Fibroblast of skin of back (primary cell): ENCODE measurements at places on chromosomes 3 and 15.

GRCh38 chr15:76904461-76905012, 603 bp downstream of the SCAPER start:
- DNase-seq = peak; percentile 17

GRCh38 chr3:28718074-28718849, 369.6 kb upstream of the AZI2 start:
- no peak for DNase-seq

DNA sequence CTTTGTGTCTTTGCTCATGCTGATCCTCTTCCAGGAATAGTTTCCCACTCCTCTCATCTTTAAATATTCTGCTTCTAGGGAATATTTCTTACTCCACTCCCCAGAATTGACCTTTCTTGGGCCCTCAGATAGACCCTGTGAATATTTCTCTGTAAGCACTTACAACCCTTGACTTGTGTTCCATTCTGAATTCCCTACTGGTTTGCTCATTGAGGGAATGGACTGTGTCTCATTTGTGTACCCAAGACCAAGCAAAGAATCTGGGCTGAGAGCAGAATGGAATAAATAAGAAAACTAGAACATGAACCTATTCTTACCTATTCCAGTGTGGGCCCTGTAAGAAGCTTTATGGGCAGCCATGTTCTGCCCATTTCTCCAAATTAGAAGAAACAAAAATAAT, 72.7 kb upstream of the TSPAN3 start:
- DNase-seq = peak; percentile 54

GRCh38 chr15:56528136-56528535, 63.2 kb upstream of the MNS1 start:
- DNase-seq = no peak

- DNase-seq = no peak
Measured at GRCh38 chr3:124831628-124832199, 55.5 kb downstream of the ITGB5 start.

GRCh38 chr15:92925454-92925853, 25.3 kb downstream of the CHD2 start:
- DNase-seq = no peak

DNA sequence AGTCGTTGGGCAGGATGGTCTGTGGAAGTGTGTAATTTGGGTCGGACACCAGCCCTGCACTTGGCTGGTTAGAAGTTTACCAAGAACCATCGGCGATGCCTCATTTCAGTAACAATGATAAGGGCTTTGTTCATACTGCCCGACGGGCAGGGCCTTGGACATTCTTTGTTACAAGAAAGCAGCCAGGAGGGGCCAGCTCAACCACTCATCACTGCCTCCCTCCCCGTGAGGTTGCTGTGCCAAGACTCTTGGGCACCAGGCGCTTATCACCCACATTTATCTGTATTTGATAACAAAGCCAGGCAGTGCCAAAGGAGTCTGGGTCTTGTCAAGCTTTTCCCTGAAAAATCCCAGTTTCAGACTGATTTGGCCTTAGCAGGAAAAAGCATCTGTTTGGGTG, 235.0 kb downstream of the ADAMTS17 start:
- no peak for DNase-seq

DNA sequence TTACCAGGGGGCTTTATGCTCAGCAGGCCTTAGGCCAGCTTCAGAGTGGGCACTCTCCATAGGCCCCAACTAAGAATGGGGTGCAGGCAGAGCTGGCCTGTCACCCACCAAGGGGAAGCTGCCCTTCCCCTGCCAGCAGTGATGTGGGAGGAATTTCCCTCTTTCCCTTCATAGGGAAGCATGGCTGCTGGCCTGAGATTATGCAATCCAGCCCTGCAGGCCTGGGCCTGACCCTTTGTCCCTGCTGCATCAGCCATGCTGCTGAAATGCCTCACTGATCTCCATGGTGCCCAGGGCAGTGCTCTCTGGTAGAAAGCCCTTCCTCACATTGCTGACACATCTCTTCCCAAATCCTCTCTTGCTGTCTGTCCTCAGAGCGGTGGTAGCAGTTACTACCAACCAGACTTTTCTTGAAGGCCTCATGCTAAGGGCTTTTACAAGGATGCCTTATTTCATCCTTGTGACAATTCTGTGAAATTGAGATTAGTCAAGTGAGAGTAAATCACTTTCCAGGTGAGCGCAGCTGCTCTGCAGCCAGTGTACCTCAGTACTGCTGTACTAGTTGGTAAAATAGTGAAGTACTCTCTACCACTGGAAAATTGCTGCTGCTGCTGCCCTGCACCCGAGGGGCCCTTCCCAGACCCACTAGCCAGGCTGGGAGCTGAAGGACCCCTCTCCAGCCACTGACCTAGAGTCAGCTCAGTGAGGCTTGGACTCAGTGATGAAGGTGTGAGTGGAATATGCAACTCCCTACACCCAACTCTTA, 33.8 kb downstream of the MRAS start:
- DNase-seq = no peak

DNA sequence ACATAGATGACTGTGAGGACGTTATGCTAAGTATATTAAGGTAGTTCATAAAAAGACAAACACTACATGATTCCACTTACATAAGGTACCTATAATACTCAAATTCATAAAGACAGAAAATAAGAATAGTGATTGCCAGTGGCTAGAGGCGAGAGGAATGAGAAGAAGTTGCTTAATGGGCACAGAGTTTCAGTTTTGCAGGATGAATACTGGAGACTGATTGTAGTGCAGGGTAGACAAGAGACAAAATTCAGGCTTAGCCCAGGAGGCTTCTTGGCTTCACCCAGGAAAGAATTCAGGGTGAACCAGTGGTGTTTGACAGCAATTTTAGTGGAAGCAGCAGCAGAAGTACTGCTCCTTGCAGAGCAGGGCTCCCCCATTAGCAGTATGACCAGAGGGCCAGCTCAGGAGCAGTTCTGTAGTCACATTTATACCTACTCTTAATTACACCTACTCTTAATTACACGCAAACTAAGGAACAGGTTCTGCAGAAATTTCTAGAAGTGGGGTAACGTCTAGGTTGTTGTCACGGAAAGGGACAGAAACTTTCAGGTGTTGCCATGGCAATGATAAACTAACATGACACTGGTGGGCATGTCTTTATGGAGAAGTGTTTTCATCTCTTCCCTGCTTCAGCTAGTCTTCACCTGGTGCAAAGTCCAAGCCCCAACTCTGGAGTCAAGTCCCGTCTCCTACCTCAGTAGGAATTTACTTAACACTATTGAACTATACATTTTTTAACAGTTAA, 55.2 kb downstream of the TBL1XR1 start:
- no peak for DNase-seq

DNA sequence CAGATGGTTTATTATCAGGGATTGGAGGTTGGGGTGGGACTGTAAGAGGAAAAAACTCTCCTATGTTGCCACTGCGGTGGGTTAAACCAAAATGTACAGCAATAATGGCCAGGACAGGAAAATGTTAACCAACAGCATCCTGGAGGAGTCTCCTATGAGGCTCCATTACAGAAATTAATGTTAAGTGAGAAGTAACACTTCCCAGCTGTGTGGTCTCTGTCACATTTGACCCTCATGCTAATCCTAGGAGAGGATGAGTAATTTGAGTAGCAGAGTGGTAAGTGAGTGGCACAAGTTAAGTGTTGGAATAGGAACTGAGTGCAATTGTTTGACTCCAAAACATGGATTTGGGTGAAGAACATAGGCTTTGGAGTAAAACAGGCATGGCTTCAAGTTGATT, 39.0 kb downstream of the ARHGEF3 start:
- no peak for DNase-seq

GRCh38 chr15:56821721-56822425, 88.6 kb upstream of the ZNF280D start:
- DNase-seq = peak; percentile 66

GRCh38 chr15:28096411-28096669, 2.8 kb downstream of the OCA2 start:
- no peak for DNase-seq

DNA sequence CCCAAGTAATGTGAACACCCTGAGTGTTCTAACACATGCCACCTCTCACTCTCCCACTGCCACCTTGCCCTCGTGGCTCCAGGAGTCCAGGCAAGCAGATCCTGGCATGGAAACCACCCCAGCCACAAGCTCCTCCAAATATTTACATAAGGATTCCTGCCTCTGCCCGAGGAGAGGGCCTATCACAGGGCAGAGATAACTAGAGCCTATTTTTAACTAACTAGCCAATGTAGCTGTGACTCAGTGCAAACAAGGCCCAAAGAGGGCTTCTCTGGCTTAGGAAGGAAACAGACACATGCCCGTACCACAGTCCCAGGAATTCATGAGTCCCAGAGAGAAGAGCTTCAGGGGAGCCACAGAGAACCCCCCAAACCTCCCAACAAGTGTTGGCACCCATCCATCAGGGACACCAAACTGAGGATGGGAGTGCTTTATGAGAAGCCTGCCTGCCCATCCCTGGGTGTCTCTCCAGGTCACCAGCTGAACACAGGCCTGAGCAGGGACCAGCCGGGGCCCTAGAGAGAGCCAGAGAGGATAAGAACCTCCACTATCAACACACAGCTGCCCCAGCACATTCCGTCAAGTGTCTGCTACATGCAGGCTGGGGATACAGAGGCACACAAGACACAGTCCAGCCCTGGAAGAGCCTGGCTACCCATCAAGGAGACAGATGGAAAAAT, 9.2 kb downstream of the FYCO1 start:
- DNase-seq = peak; percentile 89

GRCh38 chr15:48190932-48191573, 412 bp upstream of the CTXN2 start:
- peak; percentile 78 for DNase-seq

- DNase-seq = no peak
Measured at GRCh38 chr3:180416111-180416594, 185.8 kb upstream of the TTC14 start.

DNA sequence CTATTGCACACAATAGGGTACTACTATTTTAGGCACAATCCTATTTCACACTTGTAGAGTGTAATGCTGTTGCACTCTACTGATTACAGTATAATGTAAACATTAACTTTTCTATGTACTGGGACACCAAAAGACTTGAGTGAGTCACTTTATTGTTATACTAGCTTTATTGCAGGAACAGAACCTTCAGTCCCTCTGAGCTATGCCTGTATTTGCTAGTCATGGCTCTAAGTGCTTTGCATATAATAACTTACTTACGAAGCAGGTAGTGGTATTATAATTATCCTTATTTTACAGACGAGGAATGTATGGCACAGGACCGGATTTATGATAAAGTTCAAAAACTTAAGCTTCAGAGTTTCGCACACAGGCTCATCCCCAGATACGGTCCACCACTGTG, 106.6 kb upstream of the SLC6A6 start:
- DNase-seq = no peak

DNA sequence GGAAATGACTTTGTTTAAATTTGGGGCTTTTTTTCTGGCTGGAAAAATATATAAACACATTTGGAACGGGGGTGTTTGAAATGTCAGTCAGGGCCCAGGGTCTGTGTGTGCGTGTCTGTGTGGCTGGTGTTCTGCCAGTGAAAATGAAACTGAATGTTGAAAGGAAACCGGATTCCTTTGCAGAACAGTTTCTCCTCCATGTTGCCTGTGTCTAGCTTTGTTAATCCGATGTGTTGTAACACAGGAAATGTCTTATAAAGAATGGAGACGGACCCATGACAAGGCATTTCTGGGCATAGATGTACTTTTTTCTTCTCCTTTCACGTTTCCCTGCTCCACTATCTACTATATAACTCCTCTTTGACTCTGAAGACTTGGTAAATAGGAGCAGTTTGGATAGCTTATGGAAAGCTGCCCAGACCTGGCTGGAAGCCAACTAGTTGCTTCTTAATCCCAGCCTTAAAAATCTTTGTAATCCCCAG, 2.8 kb downstream of the SQOR start:
- DNase-seq = peak; percentile 85

DNA sequence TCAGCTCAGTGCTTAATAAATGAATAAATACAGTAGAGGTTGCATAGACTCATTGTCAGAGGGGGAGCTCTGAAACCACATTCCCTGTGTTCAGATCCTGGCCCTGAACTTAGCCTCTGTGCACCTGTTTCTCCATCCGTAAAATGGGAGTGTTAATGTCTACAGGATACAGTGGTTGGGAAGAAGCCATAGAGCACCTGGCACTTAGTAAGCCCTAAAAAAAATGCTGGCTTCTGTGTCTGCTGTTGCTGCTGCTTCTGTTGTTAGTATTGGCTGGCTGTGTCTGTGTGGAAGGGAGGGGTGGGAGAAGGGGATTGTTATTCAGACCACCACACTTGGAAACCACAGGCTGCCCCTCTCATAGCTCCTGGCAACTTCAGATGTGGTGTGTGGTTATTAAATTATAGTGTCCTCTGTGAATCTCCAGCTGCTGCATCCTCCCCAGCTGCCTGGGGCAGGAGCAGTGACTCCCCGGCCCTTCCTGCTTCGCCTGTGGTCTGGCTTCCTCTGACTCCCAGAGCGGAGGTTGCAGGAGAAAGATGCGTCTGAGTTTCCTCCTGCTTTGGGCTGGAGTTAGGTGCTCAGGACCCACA, 31.0 kb downstream of the FGD5 start:
- no peak for DNase-seq

GRCh38 chr3:25971736-25972135, 181.8 kb downstream of the OXSM start:
- DNase-seq = no peak

DNA sequence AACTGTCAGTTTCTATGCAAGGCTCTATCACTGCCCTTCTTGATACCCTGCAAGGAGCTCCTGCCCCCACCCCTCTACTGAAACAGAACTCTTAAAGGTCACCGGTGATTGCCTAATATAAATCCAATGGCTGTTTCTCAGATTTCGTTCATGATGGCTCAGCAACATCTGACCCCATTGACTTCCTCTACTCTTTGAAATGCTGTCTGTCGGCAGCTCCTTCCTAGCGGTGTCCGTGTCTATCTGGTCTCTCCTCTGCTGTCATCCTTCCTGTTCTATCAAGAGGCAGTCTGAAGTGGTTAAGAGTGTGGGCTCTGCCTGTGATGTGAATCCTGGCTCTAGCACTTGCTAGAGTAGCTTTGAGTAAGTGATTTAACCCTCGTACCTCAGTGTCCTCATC, 5.5 kb downstream of the TMEM266 start:
- no peak for DNase-seq

DNA sequence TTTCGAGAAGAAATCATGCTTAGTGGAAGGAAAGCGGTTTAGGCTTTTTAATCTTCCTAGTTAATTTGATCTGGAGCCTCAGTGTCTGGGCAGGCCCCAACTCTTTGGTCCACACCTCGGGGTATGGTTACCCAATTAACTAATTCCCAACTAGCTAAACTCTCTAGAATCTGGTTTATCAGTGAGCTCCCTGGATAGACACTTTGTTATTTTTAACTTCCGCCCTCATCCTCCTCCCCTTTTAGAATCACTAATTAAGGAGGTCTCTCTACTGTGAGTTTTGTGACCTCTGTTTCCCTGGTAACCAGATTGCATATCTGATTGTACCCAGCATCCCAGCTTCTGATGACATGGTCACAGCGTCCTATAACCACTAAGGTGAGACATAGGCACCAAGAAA, 112.2 kb downstream of the RARB start:
- DNase-seq = no peak

- DNase-seq = peak; percentile 93
Measured at GRCh38 chr3:197748597-197749314, 927 bp upstream of the FYTTD1 start.
